ENCODE measurements at places on chromosomes 7 and 10. TPM values are rescaled to one million over a fixed set of nuclear protein-coding genes. Genes with fewer than 3 reads are reported as not detected.

- H3K36me3 ChIP-seq, result no peaks in the 10 kb centered on the region
- peaks cover 7% of the 10 kb centered on the region for H3K4me1 ChIP-seq
- no peak overlapping the region for H3K4me3 ChIP-seq
- no peak overlapping the region for H3K27ac ChIP-seq
- DNase-seq, result no peak
Observed at GRCh38 chr10:113562704-113563103, 9.9 kb downstream of the HABP2 start.

GRCh38 chr7:78334426-78334825 is 535.9 kb downstream of the PHTF2 start:
- no peak overlapping the region for H3K4me3 ChIP-seq
- peaks cover 3% of the 10 kb centered on the region for H3K4me1 ChIP-seq
- no peak for DNase-seq
- no peaks in the 10 kb centered on the region for H3K36me3 ChIP-seq
- no peaks in the 10 kb centered on the region for H3K27me3 ChIP-seq

- H3K27ac ChIP-seq, result no peak overlapping the region
- H3K36me3 ChIP-seq, result no peaks in the 10 kb centered on the region
- H3K4me3 ChIP-seq, result no peak overlapping the region
- no peak for DNase-seq
- H3K4me1 ChIP-seq, result no peaks in the 10 kb centered on the region
Observed at GRCh38 chr7:46772776-46773175, 809.1 kb downstream of the TNS3 start.

DNA sequence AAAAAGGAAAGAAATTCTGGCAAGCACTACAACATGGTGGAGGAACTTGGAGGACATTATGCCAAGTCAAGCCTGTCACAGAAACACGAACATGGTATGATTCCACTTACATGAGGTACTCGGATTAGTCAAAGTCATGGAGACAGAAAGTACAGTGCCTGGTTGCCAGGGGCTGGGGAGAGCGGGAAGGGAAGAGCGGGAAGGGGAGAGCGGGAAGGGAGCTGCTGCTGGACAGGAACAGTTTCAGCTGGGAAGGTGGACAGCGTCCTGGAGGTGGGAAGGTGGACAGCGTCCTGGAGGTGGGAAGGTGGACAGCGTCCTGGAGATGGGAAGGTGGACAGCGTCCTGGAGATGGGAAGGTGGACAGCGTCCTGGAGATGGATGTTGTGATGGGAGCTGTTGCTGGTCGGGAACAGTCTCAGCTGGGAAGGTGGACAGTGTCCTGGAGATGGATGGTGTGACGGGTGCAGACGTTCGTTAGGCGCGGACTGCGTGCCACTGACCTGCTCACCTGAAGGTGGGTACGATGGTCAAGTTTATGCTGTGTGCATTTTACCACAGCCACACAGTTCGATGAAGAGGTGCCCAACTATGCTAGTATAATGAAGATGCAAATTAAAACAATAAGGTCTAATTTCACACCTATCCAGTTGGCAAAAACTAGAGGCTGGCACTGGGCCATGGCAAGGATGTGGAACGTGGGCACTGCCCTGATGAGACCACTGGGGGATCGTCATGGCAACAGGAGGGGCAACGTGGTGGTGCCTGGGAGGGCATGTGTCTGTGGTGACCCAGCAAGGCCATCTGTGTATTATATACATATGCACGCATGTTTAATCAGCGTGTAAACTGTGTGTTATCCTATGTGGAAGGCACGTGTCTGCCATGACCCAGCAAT is 103.8 kb downstream of the NKX6-2 start:
- DNase-seq, result peak; percentile 29
- no peaks in the 10 kb centered on the region for H3K36me3 ChIP-seq
- peaks cover 2% of the 10 kb centered on the region for H3K4me1 ChIP-seq
- H3K4me3 ChIP-seq, result no peak overlapping the region

DNA sequence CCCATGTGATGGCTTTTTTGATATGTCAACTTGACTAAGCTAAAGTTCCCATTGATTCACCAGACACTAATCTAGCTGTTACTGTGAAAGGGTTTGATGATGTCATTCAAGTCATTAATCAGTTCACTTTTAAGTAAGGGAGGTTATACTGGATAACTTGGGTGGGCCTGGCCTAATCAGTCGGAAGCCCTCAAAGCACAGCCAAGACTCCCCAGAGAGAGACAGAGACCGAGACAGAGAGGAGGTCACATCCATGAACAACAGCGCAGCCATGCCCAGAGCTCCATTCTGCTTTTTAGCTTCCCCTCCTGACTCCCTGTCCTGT is 103.4 kb downstream of the TRIL start:
- no peaks in the 10 kb centered on the region for H3K4me1 ChIP-seq
- H3K4me3 ChIP-seq, result no peak overlapping the region
- no peaks in the 10 kb centered on the region for H3K27me3 ChIP-seq
- DNase-seq, result no peak
- no peaks in the 10 kb centered on the region for H3K36me3 ChIP-seq

GRCh38 chr10:9796564-9796963 is 1221.1 kb upstream of the CELF2 start:
- H3K4me1 ChIP-seq, result no peaks in the 10 kb centered on the region
- no peaks in the 10 kb centered on the region for H3K27me3 ChIP-seq
- no peaks in the 10 kb centered on the region for H3K36me3 ChIP-seq

- DNase-seq, result no peak
- H3K36me3 ChIP-seq, result no peaks in the 10 kb centered on the region
- H3K27ac ChIP-seq, result no peak overlapping the region
- no peaks in the 10 kb centered on the region for H3K4me1 ChIP-seq
- no peaks in the 10 kb centered on the region for H3K27me3 ChIP-seq
Observed at GRCh38 chr7:12747687-12748306, 60.4 kb downstream of the ARL4A start.

DNA sequence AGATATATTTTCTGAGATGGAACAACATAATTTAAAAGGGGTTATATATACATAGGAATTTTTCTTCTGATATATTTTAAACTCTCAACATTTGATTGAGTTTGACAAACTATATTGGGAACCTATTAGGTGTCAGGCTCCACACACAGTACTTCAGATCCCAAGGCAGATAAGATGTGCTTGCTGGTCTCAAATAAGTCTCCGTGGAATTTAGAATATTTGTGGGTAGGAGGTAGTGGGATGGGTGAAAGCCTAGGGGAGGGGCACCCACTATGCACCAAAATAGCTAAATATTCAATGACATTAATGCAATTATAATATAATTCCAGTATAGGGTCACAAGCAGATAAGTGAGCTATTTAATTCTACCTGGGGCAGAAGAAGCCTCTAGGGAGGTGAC is 81.5 kb downstream of the ARL4A start:
- H3K4me3 ChIP-seq, result no peak overlapping the region
- no peaks in the 10 kb centered on the region for H3K4me1 ChIP-seq
- H3K27me3 ChIP-seq, result no peaks in the 10 kb centered on the region
- DNase-seq, result no peak
- H3K27ac ChIP-seq, result no peak overlapping the region

DNA sequence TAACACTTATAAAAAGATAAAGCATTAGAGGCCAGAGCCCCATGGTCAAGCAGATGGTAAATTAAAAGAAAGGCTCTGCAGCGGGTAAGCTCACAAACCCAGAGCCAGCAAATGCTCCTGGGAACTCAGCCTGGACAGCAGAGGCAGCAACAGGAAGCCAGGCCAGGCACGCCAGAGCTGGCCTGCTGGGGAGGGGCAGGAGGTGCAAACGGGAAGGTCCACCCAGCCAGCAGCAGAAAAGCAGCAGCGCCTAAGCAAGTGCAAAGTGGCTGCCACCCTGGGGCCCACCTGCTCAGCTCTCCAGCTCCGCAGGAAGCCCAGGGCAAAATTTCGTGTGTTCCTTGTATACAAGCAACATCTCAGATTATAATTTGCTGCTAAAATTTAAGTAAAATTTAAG is 82.7 kb upstream of the GPR22 start:
- H3K27me3 ChIP-seq, result no peaks in the 10 kb centered on the region
- H3K27ac ChIP-seq, result no peak overlapping the region
- no peaks in the 10 kb centered on the region for H3K36me3 ChIP-seq
- no peak overlapping the region for H3K4me3 ChIP-seq
- DNase-seq, result no peak

DNA sequence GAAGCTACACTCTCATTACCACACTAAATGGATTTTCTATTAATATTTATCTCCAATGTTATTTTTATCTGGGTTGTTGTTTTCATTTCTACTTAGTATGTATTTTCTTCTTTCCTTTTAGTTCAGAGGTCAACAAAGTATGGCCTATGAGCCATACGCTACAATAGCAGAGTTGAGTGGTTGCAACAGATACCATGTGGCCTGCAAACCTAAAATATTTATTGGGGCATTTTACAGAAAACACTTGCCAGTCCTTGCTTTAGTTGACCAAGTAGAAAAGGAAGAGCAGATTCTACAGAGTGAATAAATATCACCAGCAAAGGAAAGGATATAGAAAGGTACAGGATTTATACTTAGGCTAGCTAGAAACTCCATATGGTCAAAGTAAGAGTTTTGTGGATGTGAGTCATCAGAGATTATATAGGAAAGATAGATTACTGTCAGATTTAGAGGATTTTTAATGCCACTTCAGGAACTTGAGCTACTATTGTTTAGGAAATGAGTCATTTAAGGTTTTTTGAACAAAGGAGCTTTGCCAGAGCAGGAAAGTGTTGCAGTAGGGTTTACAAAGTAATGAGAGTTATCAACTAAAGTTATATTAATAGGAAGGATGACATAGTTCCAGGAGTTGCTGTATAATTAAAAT is 323.3 kb upstream of the KAT6B start:
- no peak overlapping the region for H3K4me3 ChIP-seq
- DNase-seq, result no peak
- H3K27me3 ChIP-seq, result no peaks in the 10 kb centered on the region
- no peak overlapping the region for H3K27ac ChIP-seq

Gene KCNMA1
- 25.1 TPM for total RNA-seq

Gene ATP6V0A4
- not detected for total RNA-seq
